ENCODE measurements at places on chromosomes 3 and 15.

DNA sequence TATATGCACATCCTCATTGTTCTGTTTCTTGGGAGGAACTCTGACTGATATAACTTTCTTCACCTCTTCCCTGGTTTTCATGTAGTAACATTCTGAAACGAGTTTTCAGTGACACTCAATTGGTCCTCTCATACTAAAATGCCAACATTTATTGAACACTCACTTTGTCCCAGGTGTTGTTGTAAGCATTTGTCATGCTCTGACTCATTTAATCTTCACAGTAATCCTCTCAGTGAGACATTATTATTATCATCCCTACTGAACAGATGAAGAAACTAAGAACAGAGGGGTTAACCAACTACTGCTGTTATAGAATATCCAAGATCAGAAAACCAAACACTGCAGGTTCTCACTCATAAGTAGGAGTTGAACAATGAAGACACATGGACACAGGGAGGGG lies 94.1 kb upstream of the MRPL3 start:
- DNase-seq = no peak

DNA sequence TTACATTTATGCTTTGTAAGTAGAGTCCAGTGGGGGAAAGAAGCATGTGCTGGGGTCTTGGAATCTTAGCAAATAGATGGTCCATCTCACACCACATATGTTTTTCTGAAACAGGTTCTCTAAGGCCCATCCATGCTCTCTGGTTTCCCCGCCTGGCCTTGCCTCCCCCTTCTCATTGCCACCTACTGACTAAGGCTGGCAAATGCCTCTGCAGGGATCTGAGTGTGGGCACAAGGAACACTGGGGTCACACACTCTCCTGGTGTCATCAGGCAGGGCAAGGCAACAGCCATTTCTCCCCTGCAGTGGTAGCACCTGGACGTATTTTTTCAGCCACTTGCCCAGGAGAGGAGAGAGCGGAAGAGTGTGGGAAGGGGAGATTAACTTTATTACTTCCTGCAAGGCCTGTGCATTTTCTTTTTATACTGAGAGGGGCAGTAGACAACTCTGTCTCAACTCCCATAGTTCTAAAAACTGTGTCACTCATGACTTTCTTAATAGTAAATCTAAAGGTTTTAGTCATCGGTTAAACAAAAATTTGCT lies 804.2 kb upstream of the NECTIN3 start:
- no peak for DNase-seq

DNA sequence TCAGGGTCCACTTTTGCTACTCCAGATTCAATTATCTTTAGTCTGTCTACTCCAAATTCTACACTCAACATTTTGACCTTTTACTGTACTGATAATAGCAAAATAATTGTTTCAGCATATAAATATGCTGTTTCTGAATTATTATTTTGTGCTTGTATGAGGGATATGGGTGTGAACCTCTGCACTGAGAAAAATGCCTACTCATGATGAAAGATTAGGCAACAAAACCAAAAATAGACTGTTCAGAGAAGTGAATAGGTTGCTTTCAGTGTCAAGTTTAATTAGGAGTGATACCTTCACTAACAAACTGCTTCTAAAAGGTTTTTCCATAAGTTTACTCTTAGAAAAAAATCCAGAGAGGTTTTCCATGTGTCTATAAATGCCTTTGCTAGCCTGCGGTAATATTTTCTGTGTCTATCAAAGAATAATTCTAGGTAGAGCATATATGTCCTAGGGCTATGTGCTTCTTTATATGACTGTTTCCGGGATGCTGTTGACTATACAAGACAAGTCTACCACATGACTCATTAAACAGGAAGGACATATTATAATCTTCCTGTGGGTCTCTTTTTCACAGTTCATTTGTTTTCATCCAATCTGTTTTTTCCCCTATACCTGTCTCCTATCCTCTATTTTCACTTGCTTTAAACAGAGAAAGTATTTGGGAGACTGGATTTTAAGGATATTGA lies 218.5 kb upstream of the TTC14 start:
- no peak for DNase-seq

DNA sequence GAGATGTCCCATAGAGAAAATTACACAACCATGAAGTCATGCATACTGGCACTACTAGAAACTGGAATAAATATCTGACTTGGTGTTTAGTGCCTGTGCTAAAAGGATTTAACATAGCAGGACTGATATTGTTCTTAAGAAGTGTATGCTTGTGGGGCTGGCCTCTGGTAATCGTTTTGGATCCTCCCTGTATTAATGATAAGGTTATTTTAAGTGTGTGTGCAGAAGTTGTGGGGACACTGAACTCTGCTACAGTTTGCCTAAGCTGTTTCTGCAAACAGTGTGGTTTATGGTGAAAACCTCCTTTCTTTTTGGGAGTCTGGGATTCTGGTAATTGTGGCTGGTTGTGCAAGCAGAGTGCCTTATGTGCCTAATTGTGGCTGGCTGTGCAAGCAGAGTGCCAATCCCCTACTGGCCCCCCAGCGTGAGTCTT lies 120.8 kb downstream of the CLASP2 start:
- no peak for DNase-seq

DNA sequence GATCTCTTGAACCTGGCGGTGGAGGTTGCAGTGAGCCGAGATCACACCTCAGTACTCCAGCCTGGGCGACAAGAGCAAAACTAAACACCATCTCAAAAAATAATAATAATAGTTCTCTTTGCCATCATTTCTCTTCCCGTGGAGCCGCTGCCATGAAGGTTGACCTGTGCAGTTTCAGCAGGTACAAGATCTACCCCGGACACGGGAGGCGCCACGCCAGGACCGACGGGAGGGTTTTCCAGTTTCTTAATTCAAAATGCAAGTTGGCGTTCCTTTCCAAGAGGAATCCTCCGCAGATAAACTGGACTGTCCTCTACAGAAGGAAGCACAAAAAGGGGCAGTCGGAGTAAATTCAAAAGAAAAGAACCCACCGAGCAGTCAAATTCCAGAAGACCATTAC lies 11.3 kb upstream of the PPP1R2 start:
- no peak for DNase-seq

DNA sequence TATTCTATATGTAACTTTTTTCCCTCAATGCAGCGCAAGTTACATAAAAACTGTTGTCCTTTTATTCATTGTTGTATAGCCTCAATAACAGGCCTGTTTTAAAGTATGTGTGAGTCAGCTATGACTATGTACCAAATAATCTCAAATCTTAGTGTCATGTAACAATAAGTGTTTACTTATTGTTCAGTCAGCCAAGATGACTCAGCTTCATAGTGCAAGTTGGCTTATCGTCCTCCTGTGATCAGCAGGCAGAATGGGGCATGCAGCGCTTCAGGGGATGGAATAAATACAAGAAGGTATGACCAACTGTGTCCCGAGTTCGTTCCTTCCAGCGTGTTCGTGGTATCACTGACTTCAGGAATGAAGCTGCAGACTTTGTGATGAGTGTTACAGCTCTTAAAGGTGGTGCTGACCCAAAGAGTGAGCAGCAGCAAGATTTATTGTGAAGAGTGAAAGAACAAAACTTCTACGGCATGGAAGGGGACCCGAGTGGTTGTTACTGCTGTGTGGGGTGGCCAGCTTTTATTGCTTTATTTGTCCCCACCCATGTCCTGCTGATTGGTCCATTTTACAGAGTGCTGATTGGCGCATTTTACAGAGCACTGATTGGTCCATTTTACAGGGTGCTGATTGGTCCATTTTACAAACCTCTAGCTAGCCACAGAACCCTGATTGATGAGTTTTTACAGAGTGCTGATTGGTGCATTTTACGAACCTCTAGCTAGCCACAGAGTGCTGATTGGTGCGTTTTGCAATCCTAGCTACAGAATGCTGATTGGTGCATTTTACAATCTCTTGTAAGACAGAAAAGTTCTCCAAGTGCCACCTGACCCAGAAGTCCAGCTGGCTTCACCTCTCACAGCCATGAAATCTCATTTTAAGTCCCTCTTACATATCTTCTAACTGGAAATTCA lies 1016.0 kb downstream of the MCTP2 start:
- no peak for DNase-seq

GRCh38 chr3:55860049-55860721 lies 373.1 kb upstream of the WNT5A start:
- no peak for DNase-seq

DNA sequence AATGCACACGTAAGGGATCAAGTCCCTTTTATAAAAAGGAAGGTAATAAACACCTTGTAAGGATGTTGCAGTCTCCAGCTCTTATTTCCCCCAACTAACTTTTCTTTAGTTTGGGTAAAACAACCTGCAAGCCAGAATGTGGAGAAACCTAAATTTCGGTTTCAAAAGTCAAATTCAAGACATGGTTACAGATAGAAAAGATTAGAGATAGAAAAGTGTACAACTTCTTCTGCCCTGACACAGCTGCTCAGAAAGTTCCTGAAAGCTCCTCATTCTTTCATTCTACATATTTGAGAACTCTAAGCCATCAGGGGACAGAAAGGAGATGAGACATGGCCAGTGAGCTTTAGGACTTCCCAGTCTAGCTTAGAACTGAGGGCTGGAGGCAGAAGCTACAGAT lies 574.9 kb downstream of the DIPK2A start:
- no peak for DNase-seq

DNA sequence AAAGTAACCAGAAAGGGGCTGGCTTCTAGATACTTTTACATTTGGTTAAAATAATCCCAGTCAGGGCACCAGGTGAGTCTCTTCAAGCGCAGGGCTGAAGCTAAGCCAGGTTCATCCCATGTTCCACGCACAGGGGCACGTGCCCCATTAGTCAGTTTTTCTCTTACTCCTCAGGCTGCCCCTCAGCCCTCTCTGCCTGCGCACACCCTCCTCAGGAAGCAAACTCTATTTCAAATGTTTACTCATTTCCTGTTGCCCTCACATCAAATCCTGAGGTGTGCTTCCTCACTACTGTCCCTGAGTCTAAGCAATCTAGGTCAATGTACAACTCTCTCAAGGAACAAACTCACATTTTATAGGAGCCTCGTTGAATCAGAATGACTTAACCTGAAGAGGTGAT lies 48.5 kb downstream of the THBS1 start:
- no peak for DNase-seq

DNA sequence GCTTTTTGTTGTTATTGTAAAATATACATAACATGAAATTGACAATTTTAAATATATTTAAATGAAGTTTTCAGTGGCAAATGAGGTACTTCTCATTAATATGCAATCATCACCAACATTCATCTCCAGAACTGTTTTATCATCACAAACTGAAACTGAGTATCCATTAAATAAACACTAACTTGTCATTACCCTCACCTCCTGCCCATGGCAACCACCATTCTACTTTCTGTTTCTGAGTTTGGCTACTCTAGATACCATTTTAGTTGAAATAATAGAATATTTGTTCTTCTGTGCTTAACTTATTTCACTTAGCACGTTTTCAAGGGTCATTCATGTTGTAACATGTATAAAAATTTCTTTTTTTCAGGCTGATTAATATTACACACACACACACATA lies 834.3 kb downstream of the PLOD2 start:
- no peak for DNase-seq

GRCh38 chr15:54273928-54274327 lies 295.7 kb downstream of the UNC13C start:
- DNase-seq = no peak

DNA sequence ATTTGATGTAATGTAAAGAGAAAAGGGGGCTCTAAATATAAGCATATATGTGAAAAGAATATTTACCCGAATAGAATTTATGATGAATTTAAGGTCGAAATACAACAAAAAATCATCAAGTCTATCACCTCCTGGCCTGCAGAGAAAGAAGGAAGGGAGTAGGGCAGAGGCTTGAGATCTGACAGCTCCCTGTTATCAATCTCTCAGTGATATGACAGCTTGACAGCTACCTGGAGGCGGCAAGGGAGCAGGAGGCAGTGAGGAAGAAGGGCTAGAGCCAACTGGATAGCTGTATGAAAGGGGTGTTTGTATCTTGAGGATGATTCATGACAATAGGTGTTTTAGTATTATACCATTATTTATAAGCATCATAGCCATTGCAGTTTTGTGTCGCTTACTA lies 299.8 kb upstream of the DNAJC19 start:
- DNase-seq = no peak

DNA sequence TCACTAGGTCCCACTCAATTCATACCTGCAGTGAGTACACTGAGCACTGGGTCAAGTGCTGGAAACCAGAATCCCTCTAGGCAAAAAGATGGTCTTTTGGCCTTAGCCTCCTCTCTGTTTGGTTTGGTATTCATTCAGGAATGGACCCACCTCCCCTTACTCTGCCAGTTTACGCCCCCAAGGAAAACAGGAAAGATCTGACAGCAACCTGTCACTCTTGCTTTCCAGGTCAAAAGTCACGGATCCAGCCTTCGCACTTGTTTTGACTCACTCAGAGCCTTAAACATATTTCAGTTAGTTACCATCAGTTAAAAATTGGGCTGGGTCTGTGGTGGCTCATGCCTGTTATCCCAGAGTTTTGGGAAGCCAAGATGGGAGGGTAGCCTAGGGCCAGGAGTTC lies 68.1 kb downstream of the SYNM start:
- no peak for DNase-seq

DNA sequence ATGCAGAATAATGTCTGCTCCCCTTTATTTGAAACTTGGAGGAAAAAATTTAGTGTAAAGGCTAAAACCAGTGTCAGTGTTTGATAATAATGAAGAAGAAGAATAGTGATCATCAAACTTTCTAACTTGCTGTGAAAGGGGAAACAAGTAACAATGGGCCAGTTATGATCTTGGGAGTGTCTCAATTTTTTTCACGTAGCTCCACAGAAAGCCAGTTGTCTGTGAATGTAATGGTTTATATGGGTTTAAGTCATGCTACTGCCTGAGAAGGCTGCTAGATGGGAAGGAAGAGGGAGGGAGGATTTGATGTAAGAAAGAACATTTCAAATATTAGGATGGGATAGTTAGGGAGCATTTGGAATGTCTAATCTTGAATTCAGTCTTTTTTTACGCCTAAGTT lies 21.1 kb upstream of the SSR3 start:
- no peak for DNase-seq

- DNase-seq = no peak
Observed at GRCh38 chr3:88534534-88534933, 384.8 kb downstream of the C3orf38 start.

DNA sequence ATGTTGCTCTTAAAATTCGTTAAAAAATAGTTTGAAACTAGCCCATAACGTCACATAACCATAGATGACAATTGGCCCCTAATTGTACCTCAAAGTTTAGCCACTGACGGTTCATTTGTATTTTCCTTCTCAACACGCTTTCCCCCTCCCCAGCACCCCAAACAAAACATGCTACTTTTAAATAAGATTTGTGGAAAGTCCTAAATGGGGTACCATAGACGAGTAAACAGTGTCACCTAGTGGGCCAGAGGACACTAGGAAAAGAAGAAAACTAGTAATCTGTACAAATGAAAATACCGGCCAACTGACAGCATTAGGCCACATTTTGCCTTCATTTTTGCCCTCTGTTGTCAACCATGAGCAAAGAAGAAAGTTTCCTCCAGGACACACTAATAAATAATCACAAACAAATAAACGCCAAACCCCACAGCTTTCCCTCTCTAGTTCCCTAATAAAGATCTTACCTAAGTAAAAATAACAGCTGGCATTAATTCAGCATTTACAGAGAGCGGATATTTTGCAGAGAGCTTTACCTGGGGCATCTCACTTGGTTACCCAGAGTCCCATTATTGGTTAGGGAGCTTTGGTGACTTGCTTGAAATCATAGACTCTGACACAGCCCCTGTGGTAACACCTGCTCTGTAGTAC lies 175.1 kb upstream of the ATP11B start:
- DNase-seq = no peak

- no peak for DNase-seq
Observed at GRCh38 chr3:16798738-16799137, 86.0 kb upstream of the PLCL2 start.

GRCh38 chr3:108222853-108223565 lies 785 bp upstream of the IFT57 start:
- no peak for DNase-seq

GRCh38 chr15:48112242-48112641 lies 8.5 kb upstream of the SLC24A5 start:
- no peak for DNase-seq
